ENCODE measurements at places on chromosomes 12 and 14. TPM values are rescaled to one million over a fixed set of nuclear protein-coding genes. Genes with fewer than 3 reads are reported as not detected.
A peak's percentile ranks its signal among the peaks of the same experiment; 100 is the strongest.

Gene TAS2R20
- total RNA-seq: 5.4 TPM

- DNase-seq: no peak
- no peaks in the 10 kb centered on the region for H3K36me3 ChIP-seq
- H3K4me1 ChIP-seq: peaks cover 12% of the 10 kb centered on the region
- H3K4me3 ChIP-seq: no peak overlapping the region
Measured at GRCh38 chr12:127401536-127401935, 865.4 kb upstream of the TMEM132C start.

DNA sequence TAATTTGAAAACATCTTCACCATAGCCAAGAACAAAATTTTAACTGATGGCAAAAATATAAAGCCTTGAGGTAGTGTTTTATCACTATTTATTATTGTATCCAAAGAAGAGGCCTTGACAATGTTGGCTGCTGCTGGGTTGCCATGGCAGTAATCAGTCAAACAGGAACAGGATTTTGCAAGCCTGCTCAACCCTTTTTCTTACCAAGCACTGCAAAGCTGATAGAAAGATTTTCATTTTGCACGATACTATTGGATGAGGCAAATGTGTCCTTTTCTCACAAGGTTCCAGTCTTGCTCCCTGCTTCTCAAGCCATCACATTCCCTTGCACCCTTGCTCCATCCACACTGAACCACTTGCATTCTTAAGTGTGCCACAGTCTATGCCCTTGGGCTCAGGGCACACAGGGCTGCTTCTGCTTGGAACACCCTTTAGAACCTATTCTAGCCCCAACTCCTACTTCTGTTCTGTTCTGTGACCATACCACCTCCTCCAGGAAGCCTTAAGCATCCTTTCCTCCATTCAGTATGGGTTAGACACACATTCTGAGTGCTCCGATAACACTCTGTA, 76.5 kb upstream of the AMIGO2 start:
- H3K27ac ChIP-seq: peak overlapping the region; percentile 42
- H3K4me3 ChIP-seq: no peak overlapping the region
- peaks cover 11% of the 10 kb centered on the region for H3K4me1 ChIP-seq
- no peak for DNase-seq

GRCh38 chr14:105059925-105060565, 5.2 kb downstream of the GPR132 start:
- peak; percentile 39 for DNase-seq
- H3K4me1 ChIP-seq: no peaks in the 10 kb centered on the region
- H3K4me3 ChIP-seq: no peak overlapping the region
- no peak overlapping the region for H3K27ac ChIP-seq
- H3K36me3 ChIP-seq: no peaks in the 10 kb centered on the region

Gene FGF23
- not detected for total RNA-seq

GRCh38 chr12:68866950-68867349, 59.0 kb downstream of the MDM2 start:
- DNase-seq: no peak
- no peak overlapping the region for H3K27ac ChIP-seq
- no peaks in the 10 kb centered on the region for H3K27me3 ChIP-seq
- H3K4me1 ChIP-seq: peaks cover 2% of the 10 kb centered on the region

Gene ARF3
- total RNA-seq: 51.9 TPM

GRCh38 chr12:6214633-6215032, 14.4 kb downstream of the CD9 start:
- peaks cover 34% of the 10 kb centered on the region for H3K4me1 ChIP-seq
- no peak for DNase-seq
- no peak overlapping the region for H3K27ac ChIP-seq
- H3K27me3 ChIP-seq: no peaks in the 10 kb centered on the region
- no peak overlapping the region for H3K4me3 ChIP-seq

DNA sequence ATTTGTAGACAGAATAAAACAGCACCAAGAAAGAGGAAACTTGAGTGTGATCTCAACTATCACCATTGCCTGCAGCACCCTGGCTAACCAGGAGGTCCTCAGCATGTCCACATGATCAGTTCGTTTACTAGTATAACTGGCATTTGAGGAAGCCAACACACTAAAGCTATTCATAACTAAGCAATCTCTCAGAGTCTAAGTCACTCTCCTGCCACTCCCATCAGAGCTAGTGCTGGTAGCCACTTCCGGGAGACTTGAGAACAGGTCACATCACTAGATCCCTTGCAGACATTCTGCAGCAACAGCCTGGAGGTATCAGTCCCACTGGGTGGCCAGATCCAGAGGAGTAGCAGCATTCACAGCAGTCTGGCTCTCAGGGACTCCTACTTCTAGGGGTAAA, 352.9 kb upstream of the OR4E1 start:
- H3K4me1 ChIP-seq: no peaks in the 10 kb centered on the region
- no peak for DNase-seq
- no peak overlapping the region for H3K4me3 ChIP-seq
- H3K27ac ChIP-seq: no peak overlapping the region

DNA sequence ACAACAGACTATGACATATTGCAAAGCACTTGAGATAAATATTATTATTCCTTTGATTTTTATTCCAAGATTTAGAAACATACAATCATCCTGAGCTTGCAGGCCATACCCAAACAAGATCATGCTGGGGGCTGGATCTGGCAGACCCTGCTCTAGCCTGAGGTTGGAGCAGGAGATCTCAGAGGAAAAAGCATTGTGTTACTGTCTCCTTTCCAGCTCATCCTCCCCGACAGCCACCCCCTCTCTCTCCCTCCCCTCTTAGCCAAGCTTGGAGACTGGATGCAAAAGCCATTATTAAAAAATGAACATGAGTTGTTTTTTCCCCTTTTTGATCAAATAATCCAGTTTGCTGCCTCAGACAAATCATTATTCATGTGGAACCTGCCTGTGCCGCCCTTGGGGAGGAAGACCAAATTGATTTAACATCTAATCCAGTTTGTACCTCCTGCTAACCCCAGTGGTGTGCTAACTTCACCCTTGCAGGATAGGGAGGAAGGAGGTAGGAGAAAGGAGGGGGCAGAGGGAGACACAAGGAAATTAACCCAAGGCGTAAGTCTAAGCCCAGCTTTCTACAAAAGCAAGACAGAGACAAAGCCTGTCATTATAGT, 565.8 kb upstream of the TBX3 start:
- no peaks in the 10 kb centered on the region for H3K27me3 ChIP-seq
- H3K36me3 ChIP-seq: no peaks in the 10 kb centered on the region

DNA sequence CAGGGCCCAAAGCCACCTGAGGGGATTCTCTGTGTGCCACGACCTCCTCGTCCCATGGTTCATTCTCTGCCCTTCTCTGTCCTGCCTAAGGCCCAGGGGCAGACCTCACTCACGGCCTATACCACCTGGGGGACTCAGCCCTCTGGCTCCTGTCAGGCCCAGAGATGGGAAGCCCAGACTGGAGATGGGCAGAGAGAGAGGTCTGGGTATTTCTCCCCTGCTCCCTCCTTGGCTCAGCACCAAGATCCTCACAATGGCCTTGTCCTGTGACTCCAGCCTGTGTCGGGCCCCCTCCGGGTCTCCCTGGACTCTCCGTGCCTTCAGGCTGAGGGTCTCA, 46.9 kb upstream of the BCL11B start:
- no peaks in the 10 kb centered on the region for H3K4me1 ChIP-seq
- no peak overlapping the region for H3K27ac ChIP-seq
- no peaks in the 10 kb centered on the region for H3K36me3 ChIP-seq
- no peaks in the 10 kb centered on the region for H3K27me3 ChIP-seq

Gene TMPRSS12
- not detected for total RNA-seq

Gene ARHGAP9
- 0.36 TPM for total RNA-seq

GRCh38 chr12:85260896-85261295, 19.1 kb upstream of the ALX1 start:
- H3K27me3 ChIP-seq: no peaks in the 10 kb centered on the region
- no peak overlapping the region for H3K27ac ChIP-seq
- H3K36me3 ChIP-seq: no peaks in the 10 kb centered on the region
- no peak for DNase-seq
- no peaks in the 10 kb centered on the region for H3K4me1 ChIP-seq

Gene AQP6
- total RNA-seq: not detected

DNA sequence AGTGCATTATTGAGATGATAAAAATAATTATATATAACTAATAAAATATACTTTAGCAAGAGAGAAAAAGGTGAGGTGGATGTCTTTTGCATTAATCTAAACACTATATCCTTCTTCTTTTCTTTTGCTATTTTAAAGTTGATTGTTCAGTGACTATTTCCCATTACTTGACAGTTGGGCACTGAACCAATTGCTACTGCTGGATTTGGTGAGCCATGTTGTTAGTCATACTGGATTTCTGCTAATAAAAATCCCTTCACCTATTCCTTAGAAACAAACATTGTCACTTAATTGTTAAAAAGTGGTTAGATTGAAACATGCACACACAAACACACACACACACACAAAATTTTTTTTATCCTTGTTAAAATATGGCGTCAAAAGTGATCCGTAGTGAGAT, 251.6 kb upstream of the ALG10 start:
- no peak for DNase-seq
- no peak overlapping the region for H3K4me3 ChIP-seq
- H3K36me3 ChIP-seq: no peaks in the 10 kb centered on the region
- no peaks in the 10 kb centered on the region for H3K27me3 ChIP-seq
- H3K27ac ChIP-seq: no peak overlapping the region
- H3K4me1 ChIP-seq: no peaks in the 10 kb centered on the region

DNA sequence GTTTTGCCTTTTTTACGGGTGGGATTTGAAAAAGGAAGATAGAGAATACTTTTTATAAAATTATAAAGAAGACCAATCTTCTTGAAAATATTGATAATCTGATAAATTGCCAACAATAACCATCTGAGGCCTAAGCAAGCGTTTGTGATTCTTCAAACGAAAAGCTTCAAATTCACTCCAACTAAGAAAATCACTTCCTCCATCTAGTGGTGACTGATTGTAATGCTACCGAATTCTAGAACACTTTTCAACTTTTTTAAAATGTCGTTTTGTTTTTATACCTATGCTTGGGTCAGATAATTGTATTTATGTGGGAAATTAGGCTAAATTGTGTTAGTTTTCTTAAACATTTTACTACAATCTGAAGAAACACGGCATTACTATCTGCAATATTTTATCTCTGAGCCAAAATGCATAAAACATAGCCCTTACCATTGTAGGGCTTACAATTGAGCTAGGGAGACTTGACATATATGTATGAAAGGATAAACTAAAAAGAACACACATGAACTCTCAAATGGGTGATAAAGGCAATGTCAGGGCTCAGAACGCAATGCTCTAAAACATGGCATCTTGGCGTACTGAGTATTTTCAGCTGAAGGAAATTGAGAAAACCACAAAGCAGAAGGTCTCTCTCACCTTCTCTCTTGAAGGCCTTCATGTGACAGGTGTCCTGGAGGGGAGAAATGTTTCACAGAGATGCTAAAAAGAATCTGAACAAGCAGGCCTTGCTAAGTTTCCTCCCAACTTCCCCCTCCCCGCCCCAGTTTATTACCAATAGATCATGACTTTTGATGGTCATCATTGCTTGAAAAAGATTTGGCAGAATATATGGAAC, 36.8 kb upstream of the G2E3 start:
- no peaks in the 10 kb centered on the region for H3K36me3 ChIP-seq
- no peaks in the 10 kb centered on the region for H3K27me3 ChIP-seq
- DNase-seq: no peak
- no peaks in the 10 kb centered on the region for H3K4me1 ChIP-seq

All from osteoblast (primary cell).